ENCODE measurements at places on chromosomes 13 and 19. TPM values are rescaled to one million over a fixed set of nuclear protein-coding genes. Genes with fewer than 3 reads are reported as not detected.

The REEP6 gene
- total RNA-seq: 0.23 TPM

The ADGRL1 gene
- 21.4 TPM for total RNA-seq

The ZNF491 gene
- total RNA-seq: 3.3 TPM

The ATG4D gene
- 34.9 TPM for total RNA-seq

The ZNF229 gene
- total RNA-seq: 5.0 TPM

The ZNF836 gene
- total RNA-seq: 6.0 TPM

The MUC16 gene
- under 0.01 TPM for total RNA-seq

The CCDC159 gene
- 14.6 TPM for total RNA-seq

- H3K27ac ChIP-seq: no peak overlapping the region
- no peak overlapping the region for H3K4me3 ChIP-seq
- no peaks in the 10 kb centered on the region for H3K36me3 ChIP-seq
- no peaks in the 10 kb centered on the region for H3K27me3 ChIP-seq
Observed at GRCh38 chr13:61728471-61728870, 312.8 kb upstream of the PCDH20 start.

DNA sequence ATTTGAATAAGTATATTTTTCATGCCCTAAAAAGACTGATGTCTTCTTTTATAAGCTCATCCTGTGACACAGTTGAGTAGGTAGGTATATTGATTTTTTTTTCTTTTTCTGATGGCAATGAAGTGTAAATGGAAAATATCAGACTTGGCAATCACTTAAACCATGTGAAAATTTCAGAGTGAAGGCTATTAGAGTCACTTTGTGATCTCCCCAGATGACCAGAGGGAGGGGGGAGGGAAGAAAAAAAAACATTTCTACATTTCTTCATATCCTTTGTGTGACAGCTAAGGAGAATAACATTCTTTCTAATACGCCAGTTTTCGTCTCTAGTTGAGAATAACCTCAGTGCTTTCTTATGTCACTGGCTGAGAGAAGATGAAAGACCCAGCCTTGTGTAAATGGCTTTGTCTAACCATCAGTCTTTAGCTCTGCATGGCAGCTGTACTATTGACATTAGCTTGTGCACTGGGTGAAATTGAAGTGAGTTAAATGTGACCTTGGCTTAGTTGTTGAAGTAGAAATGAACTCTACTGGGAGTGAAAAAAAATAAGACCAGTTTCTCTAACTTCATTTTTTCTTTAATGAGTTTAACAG is 332.1 kb upstream of the DACH1 start:
- H3K4me3 ChIP-seq: no peak overlapping the region
- no peaks in the 10 kb centered on the region for H3K27me3 ChIP-seq
- no peaks in the 10 kb centered on the region for H3K4me1 ChIP-seq
- H3K27ac ChIP-seq: no peak overlapping the region

DNA sequence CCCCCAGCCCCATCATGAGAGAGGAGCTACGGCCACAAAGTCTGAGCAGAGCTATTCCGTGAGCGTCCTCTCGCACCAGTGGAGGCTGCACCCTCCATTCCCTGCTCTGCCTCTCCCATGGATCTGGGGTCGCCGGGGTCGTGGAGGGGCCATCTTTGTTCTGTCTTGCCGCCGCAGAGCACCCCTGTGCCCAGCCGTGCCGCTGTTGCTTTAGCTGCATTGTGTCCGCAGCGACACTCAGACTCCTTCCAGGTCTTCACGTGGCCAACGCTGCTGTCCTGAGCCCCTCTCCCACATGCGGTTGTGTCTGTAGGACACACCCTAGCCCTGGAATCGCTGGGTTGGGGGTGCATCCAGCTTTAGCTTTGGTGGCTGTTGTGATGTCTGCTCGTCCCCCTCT is 15.8 kb downstream of the YIPF2 start:
- DNase-seq: no peak
- peaks cover 97% of the 10 kb centered on the region for H3K36me3 ChIP-seq
- no peaks in the 10 kb centered on the region for H3K27me3 ChIP-seq
- no peaks in the 10 kb centered on the region for H3K4me1 ChIP-seq
- no peak overlapping the region for H3K4me3 ChIP-seq
- H3K27ac ChIP-seq: no peak overlapping the region

GRCh38 chr19:58003174-58003828 is 681 bp upstream of the ZNF606 start:
- no peak for DNase-seq
- peaks cover 61% of the 10 kb centered on the region for H3K36me3 ChIP-seq
- H3K27ac ChIP-seq: peak overlapping the region; percentile 96
- H3K27me3 ChIP-seq: no peaks in the 10 kb centered on the region

- H3K27ac ChIP-seq: no peak overlapping the region
- no peaks in the 10 kb centered on the region for H3K27me3 ChIP-seq
- DNase-seq: no peak
- H3K4me1 ChIP-seq: peaks cover 4% of the 10 kb centered on the region
- no peak overlapping the region for H3K4me3 ChIP-seq
- no peaks in the 10 kb centered on the region for H3K36me3 ChIP-seq
Observed at GRCh38 chr19:51789061-51789795, 5.7 kb upstream of the FPR3 start.

DNA sequence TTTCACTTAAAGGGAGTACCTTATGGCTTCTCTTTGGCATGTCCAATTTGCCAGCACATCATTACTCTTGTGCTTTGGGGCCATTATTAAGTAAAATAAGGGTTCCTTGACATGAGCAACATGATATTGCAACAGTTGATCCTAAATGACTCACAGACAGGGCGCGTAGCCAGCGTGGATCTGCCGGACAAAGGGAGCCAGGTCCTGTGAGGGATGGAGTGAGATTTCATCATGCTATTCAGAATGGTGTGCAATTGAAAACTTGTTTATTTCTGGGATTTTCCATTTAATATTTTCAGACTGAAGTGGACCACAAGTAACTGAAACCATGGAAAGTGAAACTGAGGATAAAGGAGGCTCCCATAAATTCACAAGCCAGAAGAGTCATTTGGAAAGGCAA is 48.6 kb upstream of the WASF3 start:
- DNase-seq: no peak
- H3K4me1 ChIP-seq: no peaks in the 10 kb centered on the region
- H3K27ac ChIP-seq: no peak overlapping the region
- H3K27me3 ChIP-seq: no peaks in the 10 kb centered on the region

DNA sequence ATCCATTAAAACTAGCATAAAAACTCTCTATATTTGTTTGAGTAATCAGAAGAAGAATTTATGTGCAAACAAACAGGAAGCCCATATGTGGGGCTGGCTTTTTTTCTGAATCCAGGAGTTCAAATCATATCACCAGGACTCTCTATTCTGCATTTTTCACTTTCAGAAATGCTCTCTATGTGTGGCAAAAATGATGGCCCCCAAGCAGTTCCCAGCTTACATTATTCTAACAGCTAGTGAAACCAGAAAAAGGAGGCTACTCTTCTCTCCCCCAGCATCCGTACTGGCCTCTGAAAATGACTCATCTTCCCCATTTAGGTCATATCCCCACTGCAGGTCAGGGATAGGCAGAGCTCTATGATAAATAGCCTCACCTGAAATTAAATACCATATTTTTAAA is 20.4 kb downstream of the RBM26 start:
- no peaks in the 10 kb centered on the region for H3K27me3 ChIP-seq
- no peak overlapping the region for H3K4me3 ChIP-seq
- no peaks in the 10 kb centered on the region for H3K36me3 ChIP-seq
- H3K4me1 ChIP-seq: peaks cover 22% of the 10 kb centered on the region

- H3K4me3 ChIP-seq: no peak overlapping the region
- H3K27me3 ChIP-seq: peaks cover 3% of the 10 kb centered on the region
- H3K4me1 ChIP-seq: peaks cover 11% of the 10 kb centered on the region
- DNase-seq: no peak
- H3K27ac ChIP-seq: no peak overlapping the region
Observed at GRCh38 chr13:78589206-78589605, 14.1 kb downstream of the POU4F1 start.

- no peaks in the 10 kb centered on the region for H3K36me3 ChIP-seq
- no peak for DNase-seq
- H3K27me3 ChIP-seq: no peaks in the 10 kb centered on the region
- H3K4me3 ChIP-seq: no peak overlapping the region
- no peak overlapping the region for H3K27ac ChIP-seq
- H3K4me1 ChIP-seq: peaks cover 23% of the 10 kb centered on the region
Observed at GRCh38 chr13:33079960-33080359, 63.7 kb downstream of the KL start.

DNA sequence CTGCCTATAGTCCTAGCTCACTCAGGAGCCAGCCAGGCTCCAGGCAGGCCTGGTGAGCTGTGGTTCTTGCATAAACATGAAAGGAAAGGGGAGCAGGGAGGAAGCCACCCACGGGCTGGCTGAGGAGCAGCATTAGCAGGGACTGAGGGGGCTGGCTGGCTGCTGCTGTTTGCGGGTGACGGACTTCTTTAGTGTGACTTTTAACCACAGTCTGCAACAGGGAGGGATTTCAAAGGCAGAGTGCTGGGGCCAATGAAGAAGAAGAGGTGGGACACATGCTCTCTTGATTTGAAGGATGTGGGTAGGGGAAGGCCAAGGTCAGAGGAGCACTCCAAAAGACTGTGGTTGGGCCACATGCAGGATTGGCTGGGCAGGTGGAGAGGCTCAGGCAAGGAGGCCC is 223.0 kb downstream of the DNAJC15 start:
- no peak overlapping the region for H3K27ac ChIP-seq
- H3K4me3 ChIP-seq: no peak overlapping the region
- H3K36me3 ChIP-seq: no peaks in the 10 kb centered on the region

GRCh38 chr13:50843257-50844083 is at the start of gene DLEU7:
Gene DLEU7 (minus strand): TSS chr13:50843692. CDS start chr13:50843646, 46 bp downstream.
- H3K27me3 ChIP-seq: no peaks in the 10 kb centered on the region
- DNase-seq: no peak
- peaks cover 7% of the 10 kb centered on the region for H3K4me1 ChIP-seq
- H3K36me3 ChIP-seq: no peaks in the 10 kb centered on the region
- no peak within 1 kb of the TSS for H3K27ac ChIP-seq

- H3K4me1 ChIP-seq: no peaks in the 10 kb centered on the region
- no peaks in the 10 kb centered on the region for H3K27me3 ChIP-seq
- H3K36me3 ChIP-seq: no peaks in the 10 kb centered on the region
Observed at GRCh38 chr19:31541396-31541795, 192.2 kb upstream of the TSHZ3 start.

DNA sequence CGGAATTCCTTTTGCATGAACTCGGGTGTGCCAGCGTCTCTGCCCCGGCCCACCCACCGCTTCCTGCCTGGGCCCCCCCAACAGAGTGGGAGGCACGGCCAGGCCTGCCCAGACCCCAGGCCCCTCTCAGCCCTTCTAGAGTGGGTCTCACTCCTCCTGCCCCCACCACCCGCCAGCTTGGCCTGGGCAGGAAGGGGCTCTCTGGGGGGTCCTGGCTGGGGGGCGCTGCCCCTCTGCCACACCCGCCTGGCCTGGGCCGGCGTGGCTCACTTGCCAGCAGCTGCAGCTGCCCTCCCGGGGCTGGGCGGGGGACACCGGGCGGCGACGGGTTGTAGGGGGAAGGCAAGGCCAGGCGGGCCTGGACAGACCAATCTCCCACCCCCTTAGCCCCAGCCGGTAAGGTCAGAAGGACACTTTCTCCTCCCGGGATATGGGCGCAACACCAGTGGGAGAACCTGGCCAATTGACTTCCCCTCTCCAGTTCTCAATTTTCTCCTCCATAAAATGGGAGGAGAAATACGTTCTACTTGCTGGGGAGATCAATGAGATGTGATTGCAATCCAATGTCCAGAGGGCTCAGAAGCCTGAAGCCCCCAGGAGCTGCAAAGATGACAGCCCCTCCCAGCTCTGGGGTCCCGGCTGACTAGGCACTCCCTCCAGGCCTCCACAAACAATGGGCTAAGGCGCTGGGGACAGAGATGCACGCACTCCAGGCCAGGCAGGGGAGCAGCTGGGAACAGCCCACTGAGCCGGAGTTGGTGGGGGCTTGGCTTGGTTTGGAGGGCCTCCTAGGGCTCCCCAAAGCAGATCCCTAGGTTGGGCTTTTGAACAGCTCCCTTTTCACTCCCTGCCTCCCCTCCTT is 2.4 kb downstream of the CRLF1 start:
- H3K27me3 ChIP-seq: peaks cover 96% of the 10 kb centered on the region
- DNase-seq: no peak

DNA sequence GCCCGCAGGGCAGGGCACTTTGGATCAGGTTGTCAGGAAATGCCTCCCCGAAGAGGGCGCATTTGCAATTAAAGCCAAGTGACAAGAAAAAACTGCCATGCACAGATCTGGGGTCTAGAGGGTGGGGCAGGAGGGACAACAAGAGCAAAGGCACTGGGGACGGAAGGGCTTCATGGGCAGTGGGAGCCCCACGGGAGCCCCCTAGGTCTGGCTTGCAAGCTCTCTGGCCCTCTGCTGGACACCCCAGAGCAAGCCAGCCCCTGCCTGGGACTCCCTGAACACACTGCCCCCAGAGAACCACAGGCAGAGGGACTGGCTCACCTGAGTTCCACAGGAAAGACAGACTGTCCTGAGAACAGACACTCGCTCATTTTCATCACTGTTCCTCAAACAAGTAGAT is 30.2 kb upstream of the C19orf12 start:
- no peak for DNase-seq
- H3K27ac ChIP-seq: no peak overlapping the region
- no peaks in the 10 kb centered on the region for H3K36me3 ChIP-seq
- no peaks in the 10 kb centered on the region for H3K4me1 ChIP-seq
- no peak overlapping the region for H3K4me3 ChIP-seq

GRCh38 chr13:112716841-112717520 is 27.1 kb downstream of the ATP11A start:
- H3K4me3 ChIP-seq: no peak overlapping the region
- DNase-seq: no peak
- H3K27ac ChIP-seq: no peak overlapping the region
- H3K36me3 ChIP-seq: no peaks in the 10 kb centered on the region

GRCh38 chr13:107329991-107330390 is 762.1 kb upstream of the ARGLU1 start:
- H3K4me1 ChIP-seq: no peaks in the 10 kb centered on the region
- no peaks in the 10 kb centered on the region for H3K27me3 ChIP-seq
- no peaks in the 10 kb centered on the region for H3K36me3 ChIP-seq
- DNase-seq: no peak
- no peak overlapping the region for H3K4me3 ChIP-seq

DNA sequence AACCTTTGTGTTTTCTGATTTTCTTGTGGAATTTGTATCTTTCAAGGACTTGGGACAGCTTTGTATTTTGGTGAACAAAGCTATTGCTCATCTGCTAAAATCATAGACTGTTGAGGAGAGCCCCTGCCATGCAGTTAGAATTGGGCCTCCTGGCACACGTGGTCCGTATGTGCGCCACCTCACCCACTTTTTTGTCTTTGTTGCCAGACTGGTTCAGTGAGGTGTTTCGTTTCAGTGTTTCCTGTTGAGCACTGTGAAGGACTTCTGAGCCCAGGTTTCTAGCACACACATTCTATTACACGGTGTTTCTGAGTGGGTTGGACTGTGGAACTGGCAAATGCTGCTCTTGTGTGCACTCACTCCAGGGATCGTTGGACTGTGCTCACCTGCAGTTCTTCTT is 37.6 kb upstream of the RNF113B start:
- no peak overlapping the region for H3K27ac ChIP-seq
- no peak overlapping the region for H3K4me3 ChIP-seq
- peaks cover 6% of the 10 kb centered on the region for H3K36me3 ChIP-seq
- H3K27me3 ChIP-seq: no peaks in the 10 kb centered on the region
- peaks cover 23% of the 10 kb centered on the region for H3K4me1 ChIP-seq

- no peaks in the 10 kb centered on the region for H3K4me1 ChIP-seq
- no peak for DNase-seq
- no peaks in the 10 kb centered on the region for H3K27me3 ChIP-seq
- no peak overlapping the region for H3K4me3 ChIP-seq
Observed at GRCh38 chr13:33875618-33876401, 57.9 kb downstream of the RFC3 start.

GRCh38 chr13:35818633-35819067 is 312.5 kb downstream of the DCLK1 start:
- H3K4me3 ChIP-seq: no peak overlapping the region
- H3K27ac ChIP-seq: peak overlapping the region; percentile 61
- peaks cover 17% of the 10 kb centered on the region for H3K4me1 ChIP-seq
- no peak for DNase-seq
- H3K27me3 ChIP-seq: no peaks in the 10 kb centered on the region

GRCh38 chr19:41785653-41786052 is 10.7 kb upstream of the CEACAM3 start:
- peaks cover 9% of the 10 kb centered on the region for H3K27me3 ChIP-seq
- no peak overlapping the region for H3K4me3 ChIP-seq
- DNase-seq: no peak
